Activated naive CD4-positive, alpha-beta T cell treated with Interleukin-2 at 50 U/mL for 16 hours (primary cell): ENCODE measurements at places on chromosomes 2 and 18.

GRCh38 chr18:49582579-49582978 is 20.7 kb downstream of the LIPG start:
- no peak for DNase-seq

DNA sequence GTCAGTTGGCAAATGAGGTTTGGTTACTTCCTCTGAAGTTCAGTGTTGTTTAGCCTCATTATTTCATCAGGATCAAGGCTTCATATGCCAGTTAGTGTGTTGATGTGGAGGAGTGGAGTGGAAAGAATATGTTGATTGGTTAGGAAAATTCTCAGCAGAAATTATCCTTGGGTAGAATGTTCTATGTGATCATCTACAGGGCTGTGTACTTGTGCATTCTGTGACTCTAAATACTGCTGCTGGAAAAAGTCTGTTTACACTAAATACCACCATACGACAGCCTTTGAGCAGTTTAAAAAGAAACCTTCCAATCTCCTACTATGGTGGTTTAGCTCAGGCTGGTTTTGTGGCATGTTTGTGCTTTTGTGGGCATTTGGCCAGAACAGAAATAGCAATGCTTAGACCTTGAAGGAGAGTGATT is 25.8 kb downstream of the CAB39 start:
- no peak for DNase-seq

GRCh38 chr18:37566479-37567060 is 972 bp upstream of the CELF4 start:
- no peak for DNase-seq

GRCh38 chr2:96773922-96774321 is 13.2 kb downstream of the CNNM4 start:
- peak; percentile 44 for DNase-seq

GRCh38 chr2:235611756-235612155 is 117.9 kb downstream of the AGAP1 start:
- DNase-seq, result no peak
